Stimulated activated CD4-positive, alpha-beta T cell treated with anti-CD3 and anti-CD28 coated beads, Interleukin-2, amount 100 ng/mL, for 4 hours (primary cell): ENCODE measurements at places on chromosomes 6 and 20.
A peak's percentile ranks its signal among the peaks of the same experiment; 100 is the strongest.

DNA sequence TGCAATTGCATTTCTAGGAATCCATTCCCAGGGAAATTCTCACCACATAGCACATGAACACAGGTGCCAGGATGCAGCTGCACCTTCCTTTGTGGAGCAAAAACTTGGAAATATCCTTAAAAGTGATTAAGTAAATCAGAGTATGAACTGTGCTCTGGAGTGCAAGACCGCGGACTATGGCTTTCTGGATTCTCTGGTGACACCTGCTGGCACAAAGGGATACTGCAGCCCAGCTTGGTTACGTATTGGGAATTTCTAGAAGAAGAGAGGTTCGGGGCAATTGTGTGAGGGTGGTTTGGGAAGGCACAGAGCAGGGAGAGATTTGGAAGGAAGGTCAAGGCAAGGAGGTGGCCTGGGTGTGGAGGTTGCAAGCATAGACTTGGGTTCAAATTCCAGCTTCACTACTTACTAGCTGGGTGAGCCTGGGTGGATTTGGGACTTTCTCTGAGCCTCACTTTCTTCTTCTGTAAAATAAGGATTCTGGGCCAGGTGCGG is 15.9 kb upstream of the PEDS1 start:
- peak; percentile 70 for DNase-seq

GRCh38 chr6:22513667-22514066 is 55.7 kb upstream of the HDGFL1 start:
- DNase-seq, result no peak

GRCh38 chr20:45230631-45231030 is 9.5 kb downstream of the SEMG2 start:
- no peak for DNase-seq

- peak; percentile 69 for DNase-seq
Measured at GRCh38 chr6:34791701-34792604, at the start of gene BLTP3A. Gene BLTP3A, plus strand, starts transcription at chr6:34792083. Its CDS starts 168 bp downstream, at chr6:34792251.

GRCh38 chr6:168225471-168225911 is 94.1 kb downstream of the DACT2 start:
- DNase-seq, result no peak

DNA sequence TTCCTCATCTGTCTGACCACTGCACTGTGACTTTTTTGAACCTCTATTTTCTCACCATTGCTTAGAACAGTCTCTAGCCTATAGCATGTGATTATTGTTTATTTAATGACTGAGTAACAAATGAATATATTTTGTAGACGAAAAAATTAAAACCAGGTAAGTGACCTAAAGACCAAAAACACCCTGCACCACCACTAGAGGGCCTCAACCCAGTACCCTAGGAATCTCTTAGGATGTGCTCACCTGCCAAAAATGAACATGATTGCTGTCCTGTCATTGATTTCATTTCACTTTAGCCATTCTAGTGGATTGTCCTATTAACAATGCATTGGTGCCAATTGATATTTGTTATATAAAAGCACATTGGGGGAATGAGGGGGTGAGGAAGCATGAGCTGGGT is 199.1 kb downstream of the COL9A1 start:
- DNase-seq, result no peak

DNA sequence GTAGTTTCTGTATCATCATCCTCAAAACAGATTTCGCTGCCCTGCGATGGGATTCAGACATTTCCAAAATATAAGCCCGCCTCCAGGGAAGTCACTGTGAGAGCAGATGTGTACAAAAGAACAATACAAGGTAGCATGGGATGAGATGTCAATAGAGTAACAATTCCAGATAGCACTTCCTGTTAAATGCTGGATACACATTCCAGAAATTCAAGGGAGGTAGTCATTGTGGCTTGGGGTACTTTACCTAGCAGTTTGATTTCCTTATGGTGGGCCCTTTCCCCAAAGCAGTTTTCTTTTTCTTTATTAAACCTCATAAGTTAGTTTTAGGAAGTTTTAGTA is 2.5 kb downstream of the RNF217 start:
- no peak for DNase-seq

DNA sequence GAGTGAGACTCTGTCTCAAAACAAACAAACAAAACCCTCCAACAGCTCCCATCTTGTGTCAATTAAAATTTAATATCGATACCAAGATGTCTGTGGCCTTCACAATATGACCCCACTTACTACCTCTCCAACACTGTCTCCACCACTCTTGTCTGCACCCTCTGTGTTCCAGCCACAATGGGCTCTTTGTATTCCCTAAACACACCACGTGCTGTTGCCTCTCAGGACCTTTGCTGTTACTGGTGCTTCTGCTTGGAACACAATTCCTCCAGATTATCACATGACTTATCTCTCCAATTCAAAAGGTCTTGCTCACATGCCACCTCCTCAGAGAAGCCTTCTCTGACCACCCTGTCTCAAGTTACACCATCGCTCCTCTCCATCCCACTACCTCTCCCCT is 6.0 kb upstream of the HCK start:
- DNase-seq, result no peak

GRCh38 chr6:99014061-99014460 is 66.3 kb upstream of the FBXL4 start:
- DNase-seq, result no peak

DNA sequence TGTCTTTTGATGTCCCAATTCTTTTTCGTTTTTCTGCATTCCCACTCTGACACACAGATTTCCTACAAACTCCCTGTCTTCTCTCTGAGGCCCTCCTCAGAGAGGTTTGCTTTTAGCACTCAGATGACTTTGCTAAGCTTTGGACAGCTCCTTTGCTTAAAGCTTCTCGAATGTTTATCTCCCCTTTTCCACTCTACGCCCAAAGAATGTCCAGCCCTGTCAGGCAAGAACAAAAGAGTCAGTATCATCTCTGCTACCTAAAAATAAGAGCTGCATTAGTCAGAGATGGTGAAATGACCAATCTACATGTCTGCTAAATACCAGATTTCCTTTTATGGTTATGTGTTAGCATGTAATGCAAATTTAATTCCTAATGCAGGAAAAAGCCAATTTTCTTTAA is 56.8 kb downstream of the PREP start:
- no peak for DNase-seq

GRCh38 chr20:63639093-63639975 is 12.4 kb upstream of the GMEB2 start:
- peak; percentile 53 for DNase-seq

- no peak for DNase-seq
Measured at GRCh38 chr6:157656437-157656997, 166.5 kb upstream of the SNX9 start.

DNA sequence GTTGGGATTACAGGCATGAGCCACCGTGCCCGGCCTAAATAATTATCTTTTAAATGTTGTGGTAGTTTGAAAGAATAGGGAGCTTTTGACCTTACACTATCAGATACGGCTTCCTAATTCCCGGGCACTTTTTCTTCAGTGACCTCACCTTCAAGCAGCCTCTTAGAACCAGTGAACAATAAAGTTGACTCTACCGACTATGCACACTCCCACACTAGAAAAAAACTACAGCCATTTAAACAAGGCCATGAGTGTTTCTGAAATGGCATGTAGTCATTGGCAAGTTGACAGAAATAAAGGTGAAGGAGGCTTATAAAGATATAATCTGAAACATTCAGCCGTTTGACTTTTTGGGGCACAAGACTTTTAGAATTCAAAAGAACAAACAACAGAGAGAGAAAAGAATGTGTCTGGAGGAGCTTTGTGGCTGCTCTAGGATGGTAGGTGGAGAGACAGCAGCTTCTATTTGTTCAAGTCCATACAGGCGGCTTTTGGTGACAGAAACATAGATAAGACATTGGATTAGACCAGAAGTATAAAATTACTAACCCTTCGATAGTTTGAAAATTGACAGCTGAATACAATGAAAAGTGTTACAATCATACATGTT is 75.2 kb downstream of the GJA1 start:
- no peak for DNase-seq

DNA sequence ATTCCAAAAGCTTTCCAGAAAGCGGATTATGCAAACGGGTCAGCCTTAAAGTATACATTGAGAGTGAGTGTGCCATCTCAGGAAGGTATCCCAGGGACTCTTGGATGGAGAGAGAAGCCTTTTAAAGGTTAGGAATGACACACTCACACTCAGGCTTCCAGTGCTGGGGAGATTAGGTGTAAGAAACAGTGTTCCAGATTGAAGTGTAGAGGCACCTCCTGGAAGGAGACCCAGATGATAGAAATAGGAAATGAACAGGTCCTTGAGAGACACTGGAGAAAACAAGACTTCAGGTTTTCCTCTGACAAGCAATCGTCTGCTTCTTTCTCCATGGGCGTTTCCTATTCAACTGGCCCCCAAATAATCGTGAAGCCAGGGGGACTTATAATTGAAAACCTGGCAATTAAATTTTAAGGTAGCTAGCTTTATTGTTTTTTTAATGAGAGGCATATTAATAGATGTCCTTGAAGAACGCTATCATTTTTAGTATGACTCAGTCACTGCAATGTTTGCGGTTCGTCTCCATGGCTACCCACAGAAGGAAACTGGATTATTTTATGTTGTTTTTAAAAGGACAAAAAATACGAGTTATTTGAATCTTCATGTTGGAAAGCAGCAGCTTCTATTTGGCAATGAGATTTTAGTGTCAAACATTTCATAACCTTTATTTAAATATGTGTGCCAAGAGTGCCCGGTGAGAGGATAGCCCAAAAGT is 85.3 kb downstream of the TRMT6 start:
- peak; percentile 4 for DNase-seq

DNA sequence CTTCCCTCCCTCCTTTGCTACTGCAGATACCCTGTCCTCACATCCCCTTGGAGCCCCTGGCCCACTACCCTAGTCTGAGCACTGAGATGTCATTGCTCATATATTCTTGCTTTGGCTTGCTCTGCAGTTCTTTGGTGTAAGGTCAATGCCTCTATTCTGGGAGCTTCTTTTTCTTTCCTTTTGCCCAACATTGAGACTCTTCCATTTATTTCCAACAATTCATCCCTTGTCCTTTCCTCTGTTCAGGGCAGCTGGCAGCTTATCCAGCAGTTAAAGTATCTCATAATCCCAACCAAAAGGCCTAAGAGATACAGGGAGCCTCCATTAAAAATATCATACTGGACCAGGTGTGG is 23.6 kb downstream of the L3MBTL1 start:
- no peak for DNase-seq

DNA sequence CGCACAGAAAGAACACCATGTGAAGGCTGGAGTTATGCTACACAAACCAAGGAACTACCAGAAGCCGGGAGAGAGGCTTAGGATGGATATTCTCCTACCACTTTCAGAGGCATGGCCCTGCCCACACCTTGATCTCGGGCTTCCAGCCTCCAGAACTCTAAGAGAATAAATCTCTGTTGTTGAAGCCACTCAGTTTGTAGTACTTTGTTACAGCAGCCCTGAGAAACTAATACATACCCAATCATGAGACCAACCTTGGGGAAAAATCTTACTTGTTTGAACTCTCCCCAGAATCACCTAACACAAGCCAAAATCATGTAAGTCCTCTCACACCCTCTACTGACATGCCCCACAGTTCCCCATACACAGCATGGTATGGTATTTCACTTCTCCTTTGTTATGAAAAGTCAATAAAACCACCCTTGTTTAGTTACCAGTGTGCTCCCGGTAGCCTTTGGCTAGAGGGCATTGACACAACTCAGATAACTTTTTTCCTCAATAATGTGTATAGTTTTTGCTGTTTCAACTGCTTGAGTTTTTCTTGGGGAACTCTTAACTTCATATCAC is 40.7 kb upstream of the SLC2A12 start:
- no peak for DNase-seq

DNA sequence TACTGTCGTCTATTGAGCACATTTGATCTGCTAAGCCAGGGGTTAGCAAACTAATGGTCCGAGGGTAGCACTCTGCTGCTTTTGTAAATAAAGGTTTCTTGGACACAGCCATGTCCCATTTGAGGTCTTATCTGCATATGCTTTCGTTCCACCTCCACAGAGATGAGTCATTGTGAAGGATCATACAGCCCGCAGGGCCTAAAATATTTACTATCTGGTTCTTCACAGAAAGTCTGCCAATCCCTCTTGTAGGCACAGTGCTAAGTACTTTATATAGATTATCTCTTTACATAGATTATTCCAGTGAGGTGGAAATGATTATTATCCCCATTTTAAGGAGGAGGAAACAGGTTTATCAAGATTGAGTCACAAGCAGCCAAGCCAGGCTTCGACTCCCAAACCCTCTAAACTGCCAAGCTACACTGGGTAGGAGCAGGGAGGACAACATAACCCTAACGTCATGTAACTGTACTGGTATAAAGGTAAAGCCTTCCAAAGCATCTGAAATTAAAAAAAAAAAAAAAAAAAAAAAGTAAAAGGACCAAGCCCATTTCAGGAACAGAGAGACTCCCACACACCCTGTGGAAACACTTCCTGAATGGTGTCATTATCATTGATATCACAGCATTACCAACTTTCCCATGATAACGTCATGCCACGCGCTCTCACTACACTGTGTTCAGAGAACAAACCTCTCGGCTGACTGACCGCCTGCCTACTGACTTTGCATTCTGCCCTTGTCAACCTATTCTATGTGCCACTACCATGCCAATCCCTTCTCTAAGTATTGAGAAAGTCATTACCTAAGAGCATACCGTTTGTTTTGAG is 101.0 kb downstream of the KIF16B start:
- no peak for DNase-seq

DNA sequence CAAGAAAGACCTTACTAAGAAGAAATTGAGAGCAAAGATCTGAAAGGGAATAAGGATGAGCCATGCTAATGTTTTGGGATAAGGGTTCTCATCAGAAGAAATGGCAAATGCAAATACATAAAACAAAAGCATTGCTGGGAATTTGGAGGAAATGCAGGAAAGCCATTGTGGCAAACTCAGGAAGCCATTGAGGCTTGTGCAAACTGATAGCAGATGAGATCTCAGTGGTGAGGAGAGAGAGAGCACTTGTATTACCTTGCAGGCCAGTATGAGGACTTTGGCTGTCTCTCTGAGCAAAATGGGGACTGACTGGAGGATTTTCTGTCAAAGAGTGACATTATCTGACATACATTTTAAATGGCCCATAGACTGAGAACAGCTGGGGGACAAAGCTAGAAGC is 103.0 kb downstream of the ADGRB3 start:
- DNase-seq, result no peak

DNA sequence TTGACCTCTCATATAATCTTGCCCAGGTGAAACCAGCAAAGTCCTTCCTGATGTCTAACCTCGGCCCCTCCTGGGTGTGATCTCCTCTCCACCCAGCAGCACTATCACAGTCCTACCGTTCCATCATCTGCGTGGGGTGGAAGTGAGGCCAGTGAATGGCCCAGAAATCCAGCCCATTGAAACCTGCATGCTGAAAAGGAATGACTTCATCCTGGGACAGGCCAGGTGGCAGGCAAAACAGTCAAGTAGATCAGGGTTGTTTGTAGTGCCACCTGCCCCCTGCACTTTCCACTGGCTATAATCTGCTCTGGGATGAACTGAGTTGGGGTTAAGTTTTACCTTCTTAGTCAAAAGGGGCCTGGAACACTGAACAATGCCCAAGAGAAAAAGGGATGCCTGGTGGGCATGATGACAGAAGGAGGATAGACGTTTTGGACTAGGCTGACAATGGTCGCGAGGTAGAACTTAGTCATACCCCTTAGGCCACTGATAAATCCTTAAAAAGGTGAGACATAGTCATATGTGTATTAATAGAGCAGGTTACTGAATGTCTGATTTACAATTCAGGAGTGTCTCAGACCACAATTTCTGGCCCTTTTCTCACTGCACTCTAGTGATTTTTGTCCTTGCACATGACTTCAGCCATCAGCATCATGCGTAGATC is 8.1 kb upstream of the HSP90AB1 start:
- no peak for DNase-seq
